ENCODE measurements at places on chromosomes 13 and 19.

GRCh38 chr19:33032218-33032781, 32.4 kb downstream of the RHPN2 start:
- H3K27ac ChIP-seq: no peak overlapping the region
- no peaks in the 10 kb centered on the region for H3K4me1 ChIP-seq
- no peak overlapping the region for H3K4me3 ChIP-seq
- no peaks in the 10 kb centered on the region for H3K36me3 ChIP-seq
- no peak for DNase-seq

DNA sequence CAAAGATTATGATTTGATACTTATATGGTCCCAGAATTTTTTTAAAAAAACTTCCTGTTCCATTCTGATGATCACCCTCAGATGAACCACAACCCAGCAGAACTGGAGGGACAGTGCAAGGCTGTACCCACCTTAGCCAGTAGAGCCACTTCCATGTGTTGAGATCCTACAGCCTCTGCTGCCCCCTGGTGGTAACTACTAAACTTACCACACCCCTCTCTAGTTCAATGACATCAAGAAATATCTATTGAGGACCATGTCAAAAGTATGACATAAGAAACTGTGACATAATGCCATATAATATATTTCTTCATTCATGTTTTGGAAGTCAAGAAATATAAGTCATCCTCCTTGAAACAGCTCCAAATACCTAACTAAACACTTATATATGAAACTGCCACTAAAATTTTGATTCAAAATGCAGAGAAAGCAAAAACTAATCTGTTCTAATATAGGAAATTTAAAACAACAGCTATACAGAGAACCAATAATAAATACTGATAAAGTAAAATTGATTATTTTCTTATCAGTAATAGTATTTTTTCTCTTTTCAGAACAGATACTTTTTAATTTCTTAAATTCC, 412.6 kb downstream of the KCTD12 start:
- no peaks in the 10 kb centered on the region for H3K36me3 ChIP-seq
- H3K27ac ChIP-seq: no peak overlapping the region
- peak; percentile 89 for DNase-seq
- H3K27me3 ChIP-seq: no peaks in the 10 kb centered on the region

- no peaks in the 10 kb centered on the region for H3K27me3 ChIP-seq
- no peaks in the 10 kb centered on the region for H3K4me1 ChIP-seq
- DNase-seq: no peak
- H3K4me3 ChIP-seq: no peak overlapping the region
- no peak overlapping the region for H3K27ac ChIP-seq
- H3K36me3 ChIP-seq: peaks cover 21% of the 10 kb centered on the region
Observed at GRCh38 chr19:17156947-17157302, 58.2 kb upstream of the USE1 start.

GRCh38 chr19:39432677-39433025, 3.1 kb downstream of the RPS16 start:
- H3K36me3 ChIP-seq: peaks cover 17% of the 10 kb centered on the region
- H3K27me3 ChIP-seq: no peaks in the 10 kb centered on the region
- H3K4me1 ChIP-seq: peaks cover 19% of the 10 kb centered on the region
- H3K27ac ChIP-seq: no peak overlapping the region

GRCh38 chr13:50636007-50636704, 207.3 kb downstream of the DLEU7 start:
- no peaks in the 10 kb centered on the region for H3K36me3 ChIP-seq
- H3K27me3 ChIP-seq: no peaks in the 10 kb centered on the region
- H3K4me1 ChIP-seq: no peaks in the 10 kb centered on the region
- peak; percentile 58 for DNase-seq
- H3K4me3 ChIP-seq: no peak overlapping the region

DNA sequence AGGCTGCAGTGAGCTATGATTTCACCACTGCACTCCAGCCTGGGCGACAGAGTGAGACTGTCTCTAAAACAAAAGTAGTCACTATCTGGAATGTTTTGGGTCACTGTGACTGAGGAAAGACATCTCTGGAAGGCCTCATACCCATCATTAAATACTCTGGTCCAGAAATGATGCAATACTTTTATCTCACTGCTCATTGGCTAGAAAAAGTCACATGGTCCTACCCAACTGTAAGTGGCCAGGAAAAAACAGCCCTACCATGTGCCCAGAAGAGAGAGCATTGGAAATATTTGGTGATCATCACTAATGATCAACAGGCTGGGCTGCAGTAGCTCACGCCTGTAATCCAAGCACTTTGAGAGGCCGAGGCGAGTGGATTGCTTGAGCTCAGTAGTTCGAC, 29.8 kb downstream of the PNPLA6 start:
- H3K4me1 ChIP-seq: no peaks in the 10 kb centered on the region
- no peak for DNase-seq
- no peak overlapping the region for H3K27ac ChIP-seq
- no peaks in the 10 kb centered on the region for H3K36me3 ChIP-seq
- H3K27me3 ChIP-seq: no peaks in the 10 kb centered on the region

DNA sequence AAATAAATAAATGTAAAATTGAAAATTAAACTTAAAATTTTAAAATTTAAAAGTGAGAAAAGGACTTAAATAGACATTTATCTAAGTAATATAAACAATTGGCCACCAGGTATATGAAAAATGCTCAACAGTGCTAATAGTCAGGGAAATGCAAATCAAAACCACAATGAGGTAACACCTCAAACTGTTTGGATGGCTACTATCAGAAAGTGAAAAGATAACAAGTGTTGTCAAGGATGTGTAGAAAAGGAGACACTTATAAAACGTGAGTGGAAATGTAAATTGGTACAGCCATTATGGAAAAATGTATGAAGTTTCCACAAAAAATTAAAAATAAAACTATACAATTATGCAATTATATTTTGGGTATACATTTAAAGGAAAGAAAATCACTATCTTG, 752.2 kb downstream of the EFNB2 start:
- H3K27me3 ChIP-seq: no peaks in the 10 kb centered on the region
- H3K27ac ChIP-seq: no peak overlapping the region
- H3K36me3 ChIP-seq: no peaks in the 10 kb centered on the region
- no peak for DNase-seq
- no peaks in the 10 kb centered on the region for H3K4me1 ChIP-seq

DNA sequence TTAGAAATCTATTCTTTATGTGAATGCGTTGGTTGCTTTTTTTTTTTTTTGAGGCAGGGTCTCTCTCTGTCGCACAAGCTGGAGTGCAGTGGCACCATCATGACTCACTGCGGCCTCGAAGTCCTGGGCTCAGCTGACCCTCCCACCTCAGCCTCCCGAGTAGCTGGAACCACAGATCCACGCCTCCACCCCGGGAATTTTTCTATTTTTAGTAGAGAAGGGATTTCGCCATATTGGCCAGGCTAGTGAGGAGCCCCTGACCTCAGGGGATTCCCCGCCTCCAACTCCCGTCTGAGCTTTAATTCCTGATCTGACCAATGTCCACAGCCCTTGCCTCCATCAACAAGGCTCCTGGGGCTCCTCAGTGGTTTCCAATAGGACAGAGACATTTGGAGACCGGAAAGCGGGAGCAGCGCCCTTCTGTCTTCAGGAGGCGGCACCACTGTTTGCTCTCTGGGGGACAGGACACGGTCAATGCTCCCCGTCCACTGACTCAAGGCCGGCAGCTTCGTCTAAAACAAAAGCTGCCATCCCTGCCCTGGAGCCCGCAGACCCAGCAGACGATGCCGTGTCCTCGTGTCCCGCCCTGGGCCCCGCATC, 503 bp downstream of the TUBA3C start:
- no peaks in the 10 kb centered on the region for H3K36me3 ChIP-seq
- no peak overlapping the region for H3K4me3 ChIP-seq
- no peak for DNase-seq
- H3K4me1 ChIP-seq: no peaks in the 10 kb centered on the region
- no peaks in the 10 kb centered on the region for H3K27me3 ChIP-seq

- peaks cover 48% of the 10 kb centered on the region for H3K27me3 ChIP-seq
- H3K4me3 ChIP-seq: no peak overlapping the region
- no peaks in the 10 kb centered on the region for H3K36me3 ChIP-seq
- H3K4me1 ChIP-seq: peaks cover 4% of the 10 kb centered on the region
- H3K27ac ChIP-seq: no peak overlapping the region
Observed at GRCh38 chr19:12754465-12755196, 3.0 kb downstream of the BEST2 start.

DNA sequence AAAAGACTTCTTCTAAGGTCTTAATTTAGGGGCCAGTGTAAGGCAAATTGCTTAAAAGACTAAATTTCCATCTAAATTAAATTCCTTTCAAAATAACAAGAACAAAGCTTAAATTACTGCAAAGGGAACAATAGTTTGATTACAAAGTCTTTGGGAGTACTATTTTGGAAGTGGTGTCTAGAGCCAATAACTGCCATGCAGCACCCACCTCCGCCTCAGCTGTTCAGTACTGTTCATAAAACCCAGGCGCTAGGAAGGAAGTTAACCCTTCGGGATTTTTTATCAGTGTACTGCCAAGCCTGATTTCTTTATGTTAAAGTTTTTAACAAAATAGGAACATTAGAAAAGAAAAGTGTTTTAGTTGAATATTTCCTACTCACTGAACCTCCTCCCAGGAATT, 210.1 kb downstream of the LIG4 start:
- H3K36me3 ChIP-seq: no peaks in the 10 kb centered on the region
- no peaks in the 10 kb centered on the region for H3K27me3 ChIP-seq
- DNase-seq: no peak
- no peak overlapping the region for H3K4me3 ChIP-seq
- no peak overlapping the region for H3K27ac ChIP-seq
- no peaks in the 10 kb centered on the region for H3K4me1 ChIP-seq

GRCh38 chr13:42466609-42467008, 107.3 kb upstream of the TNFSF11 start:
- H3K27me3 ChIP-seq: no peaks in the 10 kb centered on the region
- H3K4me3 ChIP-seq: no peak overlapping the region
- H3K36me3 ChIP-seq: no peaks in the 10 kb centered on the region

DNA sequence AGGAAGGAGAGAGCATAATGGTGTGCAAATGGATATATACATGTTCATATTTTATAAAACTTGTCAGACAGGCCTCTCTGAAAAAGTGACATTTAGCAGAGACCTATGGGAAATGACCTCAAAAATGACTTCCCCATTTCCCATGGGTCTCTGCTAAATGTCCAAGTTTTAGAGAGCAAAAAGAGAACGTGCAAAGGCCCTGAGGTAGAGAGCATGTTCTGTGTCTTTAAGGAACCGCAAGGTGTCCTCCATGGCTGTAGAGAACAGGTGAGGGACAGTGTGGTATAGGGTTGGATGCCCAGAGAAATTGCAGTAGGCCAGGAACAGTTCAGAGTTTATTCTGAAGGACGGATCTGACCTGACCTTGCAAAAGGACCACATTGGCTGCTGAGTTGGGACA, 113.2 kb upstream of the RNF113B start:
- H3K4me3 ChIP-seq: no peak overlapping the region
- H3K27ac ChIP-seq: no peak overlapping the region
- no peaks in the 10 kb centered on the region for H3K27me3 ChIP-seq
- H3K36me3 ChIP-seq: no peaks in the 10 kb centered on the region
- no peak for DNase-seq

DNA sequence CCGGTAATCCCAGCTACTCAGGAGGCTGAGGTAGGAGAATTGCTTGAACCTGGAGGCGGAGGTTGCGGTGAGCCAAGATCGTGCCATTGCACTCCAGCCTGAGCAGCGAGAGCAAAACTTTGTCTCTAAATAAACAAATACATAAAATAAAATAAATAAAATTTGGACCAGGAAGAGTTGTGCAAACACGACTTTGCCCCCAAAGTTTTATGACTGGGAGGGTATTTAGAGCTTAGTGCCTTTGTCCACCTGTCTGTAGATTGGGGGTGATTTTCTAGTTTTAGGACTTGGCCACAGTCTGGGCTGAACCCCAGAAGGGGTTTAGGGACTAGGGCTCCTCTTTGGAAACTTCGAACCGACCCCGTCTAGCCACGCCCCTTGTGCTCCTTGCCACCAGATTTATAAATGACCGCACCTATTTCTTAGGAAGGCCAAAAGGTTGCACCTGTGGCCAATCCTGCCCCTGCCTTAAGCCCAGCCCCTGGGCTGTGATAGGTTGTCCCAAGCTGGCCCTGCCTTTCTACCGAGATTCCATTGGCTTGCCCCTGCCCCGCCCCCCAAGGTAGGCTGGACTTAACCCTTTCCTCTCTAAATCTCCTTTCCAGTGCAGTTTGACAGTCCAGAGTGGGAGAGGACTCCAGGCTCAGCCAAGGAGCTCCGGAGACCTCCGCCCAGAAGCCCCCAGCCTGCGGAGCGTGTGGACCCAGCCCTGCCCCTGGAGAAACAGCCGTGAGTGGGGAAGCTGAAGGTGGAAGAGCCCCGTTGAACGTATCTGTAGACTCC, 5.3 kb downstream of the SHD start:
- DNase-seq: peak; percentile 69
- H3K4me1 ChIP-seq: no peaks in the 10 kb centered on the region
- no peak overlapping the region for H3K27ac ChIP-seq

DNA sequence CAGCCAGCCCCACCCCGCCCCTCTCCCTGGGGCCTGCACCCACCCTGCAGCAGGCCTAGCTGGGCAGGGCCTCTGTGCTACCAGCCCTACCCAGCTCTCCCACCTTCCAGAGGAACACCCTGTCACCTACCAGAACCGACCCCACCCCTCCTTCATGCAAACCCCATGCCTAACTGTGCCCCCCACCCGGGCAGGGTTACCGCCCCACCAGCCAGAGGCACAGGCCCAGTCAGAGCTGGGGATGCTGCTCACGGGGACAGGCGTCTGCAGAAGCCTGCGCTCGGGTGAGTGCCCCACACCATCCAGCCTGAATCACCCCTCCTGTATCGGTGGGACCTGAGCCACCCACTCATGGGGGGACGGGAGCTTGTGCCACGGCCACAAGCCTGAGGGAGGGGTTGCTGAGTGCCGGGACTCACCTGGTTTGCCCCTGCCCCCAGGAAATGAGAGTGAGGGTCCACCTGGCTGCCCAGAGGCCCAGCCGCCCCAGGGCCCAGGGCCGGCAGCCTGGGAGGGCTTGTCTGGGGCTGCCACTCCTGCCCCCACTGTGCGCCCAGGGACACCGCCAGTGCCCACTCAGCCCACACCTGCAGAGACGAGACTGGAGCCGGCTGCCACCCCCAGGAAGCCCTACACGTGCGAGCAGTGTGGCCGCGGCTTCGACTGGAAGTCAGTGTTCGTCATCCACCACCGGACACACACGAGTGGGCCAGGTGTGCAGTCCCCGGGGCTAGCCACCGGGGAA, 3.8 kb downstream of the ZNF446 start:
- no peak overlapping the region for H3K4me3 ChIP-seq
- DNase-seq: no peak
- peaks cover 9% of the 10 kb centered on the region for H3K36me3 ChIP-seq

GRCh38 chr13:80199585-80200292, 141.2 kb downstream of the SPRY2 start:
- H3K27me3 ChIP-seq: no peaks in the 10 kb centered on the region
- DNase-seq: no peak
- no peaks in the 10 kb centered on the region for H3K36me3 ChIP-seq
- H3K4me3 ChIP-seq: no peak overlapping the region

Data from cardiac muscle cell (in vitro differentiated cells and primary cell).